ENCODE measurements at places on chromosomes 5 and 9.

DNA sequence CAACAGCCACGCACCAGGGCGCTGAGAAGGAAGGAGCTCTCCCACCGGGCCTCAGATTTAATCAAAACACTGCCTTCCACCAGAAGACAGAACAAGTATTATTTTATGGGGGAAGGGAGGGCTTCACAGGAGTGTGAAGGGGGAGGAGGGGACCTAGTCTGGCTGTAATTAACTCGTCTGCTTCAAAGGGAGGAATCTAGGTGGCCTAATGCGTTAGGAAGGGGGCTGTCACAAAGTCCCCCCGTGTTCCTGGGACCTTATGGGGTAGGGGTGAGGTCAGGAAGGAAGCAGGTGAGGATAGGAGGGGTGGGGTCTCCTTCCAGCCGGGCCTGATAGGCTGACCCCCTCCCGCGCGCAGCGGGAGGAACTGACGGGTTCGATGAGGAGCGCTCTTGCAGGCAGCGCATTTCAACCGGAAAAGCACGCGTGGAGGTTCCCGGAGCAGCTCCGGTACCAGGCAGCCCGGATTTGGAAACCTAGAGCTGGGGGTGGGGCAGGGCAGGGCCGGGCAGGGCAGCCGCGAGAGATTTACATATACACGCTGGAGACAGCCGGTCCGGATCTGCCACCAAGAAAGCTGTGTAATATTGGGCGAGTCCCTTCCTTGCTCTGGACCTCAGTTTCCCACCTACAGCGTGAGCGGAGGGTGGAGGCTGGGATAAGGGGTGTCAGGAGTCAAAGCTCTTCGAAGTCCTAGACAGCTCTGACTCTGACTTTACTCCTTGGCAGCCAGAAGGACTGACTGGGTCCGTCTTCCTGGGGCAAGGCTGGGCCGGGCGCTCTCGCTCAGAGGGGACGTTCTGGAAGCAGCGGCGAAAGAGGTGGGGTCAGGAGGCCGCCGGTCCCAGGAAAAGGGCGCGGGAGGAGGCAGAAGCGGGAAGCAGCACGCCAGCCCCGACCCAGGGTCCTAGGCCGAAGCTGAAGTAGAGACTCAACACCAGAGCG, 1.8 kb downstream of the SHB start:
- peak; percentile 47 for DNase-seq

DNA sequence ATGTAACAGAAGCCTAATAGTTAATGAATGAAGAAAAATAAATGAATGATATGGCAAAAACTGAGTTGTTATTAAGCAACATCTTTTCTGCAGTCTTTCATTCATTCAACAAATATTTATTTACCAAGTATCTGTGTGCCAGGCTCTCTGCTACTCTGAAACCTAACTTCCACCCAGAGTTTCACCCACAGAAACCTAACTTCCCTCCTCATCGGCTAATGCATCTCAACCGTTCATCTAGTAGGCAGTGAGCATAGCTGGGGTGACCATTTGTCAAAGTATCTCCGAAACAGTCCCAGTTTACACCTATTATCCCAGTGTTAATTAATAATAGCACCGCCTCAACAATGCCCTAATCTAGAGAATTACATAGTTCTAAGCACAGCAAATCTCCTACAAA, 1.5 kb downstream of the TTC39B start:
- peak; percentile 25 for DNase-seq

GRCh38 chr5:36217567-36217966, 24.2 kb downstream of the NADK2 start:
- no peak for DNase-seq

- peak; percentile 80 for DNase-seq
Observed at GRCh38 chr5:83927140-83927733, 206.6 kb upstream of the HAPLN1 start.

DNA sequence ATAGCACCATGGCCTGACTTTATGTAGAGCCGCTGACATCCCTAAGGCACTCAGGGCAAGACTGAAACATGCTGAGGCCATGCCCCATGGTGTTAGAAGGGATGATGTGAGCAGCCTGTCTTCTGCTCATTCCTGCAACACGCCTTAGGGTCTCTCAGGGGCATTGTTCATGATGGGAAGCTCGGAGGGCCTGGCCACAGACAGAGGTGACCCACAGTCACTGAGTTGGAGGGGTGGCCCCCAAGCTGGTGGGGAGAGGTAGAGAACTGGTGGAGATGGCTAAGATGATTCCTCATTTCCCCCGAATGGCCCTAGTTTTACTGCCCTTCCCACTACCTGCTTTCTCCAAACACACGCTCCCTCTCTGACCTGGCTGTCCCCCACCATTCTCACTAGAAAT, 135.2 kb downstream of the BARX1 start:
- DNase-seq = no peak

DNA sequence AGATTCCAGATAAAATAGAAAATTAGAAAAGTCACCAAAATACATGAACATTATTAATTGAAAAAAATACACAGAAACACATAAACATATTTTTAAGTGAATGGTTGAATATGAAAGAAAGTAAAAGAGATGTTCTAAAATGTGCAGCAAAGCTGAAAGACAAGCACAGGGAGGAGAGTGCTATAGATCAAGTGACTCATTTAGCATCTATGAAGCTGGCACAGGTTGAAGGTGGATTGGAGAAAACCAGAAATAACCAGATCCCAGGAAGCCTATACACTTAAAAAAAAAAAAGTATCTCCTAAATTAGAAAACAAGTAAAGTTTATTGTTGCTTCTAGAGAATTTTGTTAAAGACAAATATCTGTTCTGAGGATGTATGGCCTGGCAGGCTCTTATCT, 338.9 kb downstream of the CDH12 start:
- no peak for DNase-seq

DNA sequence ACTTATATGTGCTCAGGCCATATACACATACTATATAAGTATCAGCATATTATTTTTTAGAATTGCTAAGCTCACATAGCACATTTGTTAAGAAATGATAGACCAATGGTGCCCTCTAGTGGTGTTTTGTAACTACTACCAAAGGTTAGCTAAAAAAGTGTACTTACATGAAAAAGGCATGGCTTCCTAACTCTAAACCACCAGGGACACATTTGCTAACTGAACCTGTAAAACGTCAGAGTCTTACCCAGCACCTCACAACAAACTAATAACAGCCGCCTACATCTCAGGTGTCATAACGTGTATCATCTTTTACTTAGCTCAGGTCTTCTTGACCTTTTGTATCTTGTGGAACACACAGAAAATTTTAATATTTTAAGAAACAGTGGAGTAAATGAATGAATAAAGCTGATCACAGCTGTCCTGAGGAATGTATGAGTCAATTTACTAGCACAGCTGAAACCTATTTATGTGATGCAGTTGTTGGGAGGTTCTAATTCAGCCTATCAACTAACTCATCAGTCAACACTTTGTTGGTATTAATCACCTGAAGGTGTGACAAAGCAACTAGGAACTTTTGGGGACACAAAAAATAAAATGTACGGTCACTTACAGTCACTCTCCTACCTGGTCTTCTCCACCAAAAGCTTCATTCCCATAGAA, 72.9 kb downstream of the BAAT start:
- DNase-seq = peak; percentile 90

DNA sequence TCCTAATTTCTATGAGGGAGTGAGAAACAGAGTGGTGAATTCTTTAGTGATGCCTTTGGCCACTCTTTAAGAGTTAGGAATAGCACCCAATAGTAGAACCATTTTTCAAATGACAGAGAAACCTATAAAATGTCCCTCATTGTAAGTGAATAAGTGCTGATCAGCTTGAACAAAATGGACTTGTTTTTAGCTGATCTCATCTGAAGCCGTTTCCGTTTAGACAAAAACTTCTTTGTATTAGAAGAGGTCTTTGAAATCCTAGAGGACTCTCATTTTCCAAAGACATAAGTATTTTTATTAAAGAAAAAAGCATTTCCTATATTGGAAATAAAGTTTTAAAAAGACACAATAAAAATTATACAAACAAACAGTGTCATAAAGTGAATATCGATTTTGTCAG, 273.9 kb downstream of the ARHGEF28 start:
- no peak for DNase-seq

- DNase-seq = no peak
Observed at GRCh38 chr5:13248253-13248652, 696.2 kb downstream of the DNAH5 start.

GRCh38 chr9:134461426-134461982, 135.2 kb downstream of the RXRA start:
- peak; percentile 28 for DNase-seq

- DNase-seq = peak; percentile 93
Observed at GRCh38 chr5:100828071-100828897, 74.8 kb downstream of the ST8SIA4 start.

GRCh38 chr5:39502704-39503103, 77.9 kb upstream of the DAB2 start:
- no peak for DNase-seq

- no peak for DNase-seq
Observed at GRCh38 chr9:5305741-5306140, 1.2 kb upstream of the RLN2 start.

- DNase-seq = no peak
Observed at GRCh38 chr5:156409834-156410233, 82.9 kb downstream of the SGCD start.

GRCh38 chr9:91783876-91784672, 166.0 kb downstream of the ROR2 start:
- no peak for DNase-seq

- no peak for DNase-seq
Observed at GRCh38 chr9:129351058-129351641, 173.1 kb upstream of the IER5L start.

- no peak for DNase-seq
Observed at GRCh38 chr5:60372786-60373185, 327.2 kb downstream of the DEPDC1B start.

- DNase-seq = no peak
Observed at GRCh38 chr9:135180586-135180985, 93.1 kb downstream of the OLFM1 start.

DNA sequence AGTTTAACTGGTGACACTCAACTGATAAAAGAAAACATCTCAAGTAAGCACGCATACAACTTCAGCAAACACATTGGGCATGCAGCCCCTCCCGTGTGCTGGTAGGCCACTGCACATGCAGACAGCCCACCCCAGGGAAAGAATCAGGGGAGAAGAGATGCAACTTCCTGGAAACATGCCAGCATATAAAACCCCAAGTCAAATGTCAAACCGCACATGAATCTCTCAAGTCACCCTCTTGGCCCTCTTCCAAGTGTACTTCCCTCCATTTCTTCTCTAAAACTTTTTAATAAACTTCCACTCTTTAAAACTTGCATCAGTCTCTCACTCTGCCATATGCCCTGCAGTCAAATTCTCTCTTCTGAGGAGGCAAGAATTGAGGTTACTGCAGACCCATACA, 732.7 kb downstream of the SEMA5A start:
- DNase-seq = no peak

GRCh38 chr9:127959841-127960409, 20.9 kb downstream of the EEIG1 start:
- DNase-seq = no peak

DNA sequence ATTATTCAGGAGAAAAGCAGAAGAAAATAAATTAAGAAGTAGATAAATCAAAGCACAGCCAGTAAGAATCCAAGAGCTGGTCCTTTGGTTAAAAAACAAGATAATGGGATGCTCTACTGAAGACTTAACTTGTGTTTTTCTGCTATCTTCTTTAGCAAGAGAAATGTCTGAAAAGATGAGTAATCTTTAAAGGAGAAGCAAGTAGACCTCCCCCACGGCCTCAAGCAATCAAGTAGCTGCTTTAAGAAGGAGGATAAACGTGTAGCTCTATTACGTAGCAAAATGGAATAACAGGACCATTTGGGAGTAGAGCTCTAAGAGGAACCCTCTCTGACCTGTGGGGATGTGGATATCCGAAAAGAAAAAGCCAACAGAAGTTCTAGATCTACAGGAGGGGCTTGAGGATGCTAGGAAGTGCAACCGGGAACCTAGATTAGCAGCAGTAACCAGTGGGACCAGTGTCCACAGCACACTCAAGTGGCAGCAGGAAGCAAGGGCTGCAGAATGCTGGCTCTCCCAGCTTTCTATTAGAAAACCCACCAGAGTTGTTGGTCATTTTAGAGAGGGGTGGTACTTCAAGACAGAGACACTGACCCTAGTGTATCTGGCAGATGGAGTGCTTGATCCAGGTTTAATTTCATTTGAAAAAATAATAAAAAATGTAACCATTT, 185.4 kb downstream of the GABBR2 start:
- DNase-seq = no peak

DNA sequence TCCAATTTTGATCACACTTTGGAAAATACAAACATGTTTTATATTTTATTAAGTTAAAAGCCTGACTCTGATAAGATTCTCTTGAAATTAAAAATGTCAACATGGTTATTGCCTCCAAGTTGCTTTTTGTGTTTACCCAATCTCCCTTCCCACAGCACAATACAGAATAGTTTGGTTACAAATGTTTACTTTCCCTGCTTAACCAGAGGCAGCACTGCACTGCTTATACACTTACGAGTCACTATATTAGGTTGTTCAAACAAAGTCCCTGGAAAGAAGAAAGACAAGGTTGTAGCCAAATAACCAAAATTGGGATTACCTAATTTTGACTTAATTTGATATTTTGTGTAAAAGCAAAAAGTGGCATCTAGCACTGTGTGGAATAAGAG, 25.9 kb downstream of the SRFBP1 start:
- DNase-seq = no peak

DNA sequence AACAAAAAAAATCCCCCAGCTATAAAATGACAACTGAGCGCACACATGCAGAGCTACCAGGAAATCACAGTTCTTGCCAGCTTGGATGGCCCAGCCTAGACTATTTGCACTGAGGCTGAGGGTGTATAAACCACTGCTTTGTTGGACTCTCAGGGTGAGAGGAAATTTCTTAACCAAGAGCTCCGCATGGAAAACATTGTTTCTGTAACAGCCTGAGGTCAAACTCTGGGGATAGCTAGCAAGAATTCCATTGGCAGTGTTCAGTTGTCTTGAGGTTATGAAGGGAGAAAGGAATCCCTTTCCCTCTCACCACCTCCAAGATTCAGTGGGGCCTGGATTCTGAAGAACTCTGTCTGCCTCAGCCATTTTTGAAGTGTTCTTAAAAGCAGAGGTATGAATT, 360.0 kb downstream of the OSTF1 start:
- no peak for DNase-seq

- no peak for DNase-seq
Observed at GRCh38 chr9:87167161-87167560, 219.9 kb upstream of the GAS1 start.

- DNase-seq = no peak
Observed at GRCh38 chr9:98226957-98227356, 28.5 kb downstream of the TBC1D2 start.

- DNase-seq = no peak
Observed at GRCh38 chr5:43000111-43000840, 39.8 kb downstream of the ANXA2R start.

- DNase-seq = no peak
Observed at GRCh38 chr5:1442222-1443145, 2.8 kb downstream of the SLC6A3 start.

GRCh38 chr9:108017671-108018070, 528.1 kb upstream of the KLF4 start:
- DNase-seq = peak; percentile 15

DNA sequence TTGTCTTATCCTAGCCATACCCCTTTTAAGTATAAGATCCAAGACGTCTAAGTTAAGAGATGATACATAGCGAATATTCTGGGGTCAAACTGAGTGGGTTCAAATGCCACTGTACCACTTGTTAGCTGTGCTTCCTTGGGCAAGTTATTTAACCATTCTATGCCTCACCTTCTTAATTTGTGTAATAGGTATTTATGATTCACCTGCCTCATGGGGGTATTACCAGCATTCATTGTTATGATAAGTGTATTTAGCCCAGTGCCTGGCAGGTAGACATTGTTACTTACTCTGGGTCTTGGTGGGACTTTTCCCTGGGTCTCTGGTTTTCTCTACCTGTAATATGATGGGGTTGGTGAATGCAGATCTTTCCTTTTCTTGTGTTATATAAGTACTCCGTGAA, 3.8 kb downstream of the LARP1 start:
- no peak for DNase-seq

- DNase-seq = peak; percentile 5
Observed at GRCh38 chr5:26310415-26310814, 728.0 kb downstream of the CDH9 start.

Data from suppressor macrophage treated with lipopolysaccharide for 1 hour (primary cell).